ENCODE measurements at places on chromosomes 4 and X.
A peak's percentile ranks its signal among the peaks of the same experiment; 100 is the strongest.

DNA sequence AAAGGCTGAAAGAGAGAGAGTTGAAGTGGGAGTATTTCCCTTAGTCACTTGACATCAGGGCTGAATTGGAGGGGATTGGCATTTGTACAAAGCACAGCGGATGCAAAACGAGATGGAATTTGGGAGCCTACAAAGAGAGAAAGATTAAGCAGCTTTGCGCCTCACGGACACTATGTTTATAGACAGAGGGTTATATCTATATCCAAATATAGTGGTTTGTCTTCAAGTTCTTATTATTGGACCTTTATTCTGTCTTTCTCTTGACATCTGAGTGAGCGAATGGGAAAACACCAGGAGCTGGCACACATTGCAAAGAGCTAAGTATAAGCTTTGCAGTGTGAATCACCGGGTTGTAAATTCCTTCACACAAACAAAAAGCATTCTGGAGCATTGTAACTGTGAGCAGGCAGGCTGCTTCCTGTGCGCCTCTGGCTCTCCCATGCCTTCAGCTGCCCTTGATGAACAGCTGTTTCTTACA, 500.2 kb downstream of the STIM2 start:
- no peak for DNase-seq

GRCh38 chr4:88751258-88752075, 53.8 kb upstream of the NAP1L5 start:
- DNase-seq = no peak

GRCh38 chr4:84279678-84280077, 219.4 kb downstream of the NKX6-1 start:
- DNase-seq = no peak

- no peak for DNase-seq
Measured at GRCh38 chrX:7889135-7889534, 38.1 kb downstream of the PNPLA4 start.

DNA sequence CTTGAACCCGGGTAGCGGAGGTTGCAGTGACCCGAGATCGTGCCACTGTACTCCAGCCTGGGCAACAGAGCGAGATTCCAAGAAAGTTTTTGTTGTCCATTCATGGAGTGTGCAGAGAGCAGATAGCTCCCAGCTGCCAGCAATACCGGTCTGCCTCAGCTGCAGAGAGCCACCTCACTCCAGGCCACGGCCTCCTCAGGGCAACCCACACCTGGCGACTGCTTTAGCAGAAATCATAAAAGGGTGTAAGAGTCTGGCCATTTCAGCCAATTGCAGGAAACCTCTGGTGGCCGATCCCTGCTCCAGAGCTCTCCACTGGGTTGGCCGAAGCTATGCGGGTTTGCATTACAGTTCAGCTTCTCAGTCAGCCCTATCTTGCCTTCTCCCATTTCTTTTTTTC, 227.4 kb upstream of the BCOR start:
- DNase-seq = no peak

DNA sequence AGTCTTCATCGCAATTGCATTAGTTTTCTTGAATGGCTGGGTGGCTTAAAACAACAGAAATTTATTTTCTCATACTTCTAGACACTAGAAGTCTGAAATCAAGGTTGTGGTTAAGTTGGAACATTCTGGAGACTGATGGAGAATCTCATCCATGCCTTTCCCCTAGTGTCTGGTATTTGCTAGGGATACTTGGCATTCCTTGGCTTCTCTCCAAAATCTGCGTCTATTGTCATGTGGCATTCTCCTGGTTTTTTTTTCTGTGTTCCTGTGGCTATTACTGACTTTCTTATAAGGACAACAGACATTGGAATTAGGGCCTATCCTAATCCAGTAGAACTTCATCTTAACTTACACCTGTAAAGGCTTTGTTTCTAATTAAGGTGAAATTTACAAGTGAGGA, 272.8 kb upstream of the EPHA5 start:
- DNase-seq = no peak

DNA sequence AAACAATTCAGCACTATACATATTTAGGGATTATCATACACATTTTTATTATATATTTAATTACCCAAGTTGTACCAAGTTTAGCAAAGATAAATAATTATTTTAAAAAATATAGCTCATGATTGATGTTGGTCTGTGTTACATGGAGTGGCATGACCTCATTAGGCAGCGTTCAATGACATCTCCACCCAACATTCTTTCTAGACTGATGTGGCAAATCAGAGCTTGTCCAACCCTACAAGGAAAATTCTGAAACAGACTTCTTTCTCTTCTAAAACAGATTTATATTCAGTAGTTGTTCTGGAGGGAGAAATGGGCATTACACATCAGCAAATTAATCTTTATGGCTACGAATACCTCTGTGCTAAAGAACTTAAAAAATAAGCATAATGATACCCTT, 189.7 kb downstream of the PDGFC start:
- no peak for DNase-seq

GRCh38 chr4:164301430-164301829, 452.5 kb upstream of the SMIM31 start:
- DNase-seq = no peak

DNA sequence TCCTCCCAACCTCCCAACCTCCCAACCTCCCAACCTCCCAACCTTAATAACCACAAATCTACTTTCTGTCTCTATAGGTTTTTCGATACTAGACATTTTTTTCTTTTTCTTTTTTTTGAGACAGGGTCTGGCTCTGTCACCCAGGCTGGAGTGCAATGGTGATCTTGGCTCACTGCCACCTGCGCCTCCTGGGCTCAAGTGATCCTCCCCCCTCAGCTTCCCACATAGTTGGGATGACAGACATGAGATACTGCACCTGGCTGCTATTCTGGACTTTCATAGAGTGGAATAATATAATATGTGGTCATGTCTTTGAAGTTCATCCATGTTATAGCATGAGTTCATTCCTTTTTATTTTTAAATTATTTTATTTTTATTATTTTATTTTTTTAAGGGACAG, 39.5 kb upstream of the ZFX start:
- peak; percentile 43 for DNase-seq
